ENCODE measurements at places on chromosomes 1 and 21.
A peak's percentile ranks its signal among the peaks of the same experiment; 100 is the strongest.

- peak; percentile 80 for DNase-seq
Measured at GRCh38 chr1:33943978-33944377, 80.1 kb downstream of the HMGB4 start.

GRCh38 chr1:176560681-176561080 lies 97.7 kb downstream of the PAPPA2 start:
- no peak for DNase-seq

GRCh38 chr1:201594575-201595245 lies 55.8 kb downstream of the NAV1 start:
- DNase-seq = peak; percentile 47

GRCh38 chr1:18261891-18262290 lies 154.3 kb downstream of the IGSF21 start:
- DNase-seq = no peak

- no peak for DNase-seq
Measured at GRCh38 chr1:46903481-46903880, 37.8 kb downstream of the CYP4A11 start.

DNA sequence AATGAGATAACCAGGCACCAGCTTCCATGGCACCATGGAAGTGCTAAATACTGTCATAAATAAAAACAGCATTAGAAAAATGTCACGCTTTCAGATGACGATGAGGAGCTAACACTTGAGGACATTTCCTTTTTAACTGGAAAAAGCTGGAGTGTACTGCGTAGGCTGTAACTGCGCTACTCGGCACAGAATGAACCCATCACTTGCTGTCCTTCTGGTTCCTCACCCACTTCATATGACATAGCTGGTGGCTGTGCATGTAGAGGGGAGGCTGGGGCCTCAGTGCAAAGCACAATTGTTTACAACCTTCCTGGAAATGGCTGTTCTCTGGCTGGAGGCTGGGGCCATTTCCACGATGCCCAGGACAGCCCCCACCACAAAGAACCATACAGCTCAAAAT lies 55.7 kb downstream of the NTPCR start:
- DNase-seq = no peak

DNA sequence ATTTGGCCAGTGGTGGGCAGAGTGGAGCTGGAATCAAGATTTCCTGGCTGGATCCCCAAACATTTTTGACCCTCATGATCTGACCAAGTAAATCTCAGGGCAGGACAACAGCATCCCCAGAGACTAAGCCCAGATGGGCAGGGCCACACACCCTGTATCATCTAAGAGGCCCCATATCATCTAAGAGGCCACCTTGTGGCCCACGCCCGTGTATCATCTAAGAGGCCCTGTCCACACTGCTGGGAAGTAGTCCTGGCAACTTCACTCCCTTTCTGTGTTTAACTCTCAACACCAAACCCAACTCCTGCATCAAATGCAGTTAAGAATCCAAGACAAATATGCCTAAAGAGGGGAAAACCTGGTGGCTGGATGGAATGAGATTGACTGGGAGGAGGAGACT lies 81.6 kb upstream of the SSX2IP start:
- DNase-seq = no peak
